Spleen (tissue), 13 donors: ENCODE measurements at places on chromosomes 3 and 15.

- no peak for DNase-seq
Observed at GRCh38 chr3:177278016-177278415, 80.7 kb upstream of the TBL1XR1 start.

- DNase-seq = no peak
Observed at GRCh38 chr3:7876741-7877297, 624.8 kb upstream of the LMCD1 start.

DNA sequence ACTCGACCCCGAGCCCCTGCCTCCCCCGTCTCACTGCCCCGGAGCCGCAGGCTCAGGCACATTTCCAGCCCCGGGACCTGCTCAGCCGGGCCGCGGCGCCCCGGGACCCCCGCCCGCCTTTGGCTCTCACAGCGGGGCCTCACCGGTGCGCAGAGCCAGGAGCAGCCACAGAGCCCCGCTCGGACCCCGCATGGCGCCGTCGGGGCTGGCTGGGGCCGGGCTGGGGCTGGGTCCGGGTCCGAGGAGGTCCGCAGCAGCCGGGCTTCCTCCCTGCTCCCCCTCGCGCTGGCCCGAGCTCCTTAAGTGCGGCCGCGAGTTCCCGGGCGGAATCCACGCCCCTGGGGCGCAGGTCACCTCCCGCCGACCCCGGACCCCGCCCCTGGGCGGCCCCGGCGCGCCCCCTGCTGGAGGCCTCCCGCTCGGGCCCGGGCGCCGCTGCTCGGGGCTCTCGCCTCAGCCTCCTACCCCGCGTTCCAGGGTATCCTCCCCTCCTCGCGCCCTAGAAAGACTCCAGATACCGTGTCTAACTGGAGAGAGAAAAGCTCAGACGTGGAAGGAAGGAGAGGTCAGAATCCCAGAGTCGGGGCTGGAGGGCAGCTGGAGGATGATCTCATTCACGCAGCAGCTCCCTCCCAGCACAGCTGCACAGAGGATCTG lies at the start of gene MELTF:
Gene MELTF (minus strand): TSS at position 307 of the 657 bp plus-strand sequence. CDS start 115 bp downstream, at position 192.
- peak; percentile 89 for DNase-seq

DNA sequence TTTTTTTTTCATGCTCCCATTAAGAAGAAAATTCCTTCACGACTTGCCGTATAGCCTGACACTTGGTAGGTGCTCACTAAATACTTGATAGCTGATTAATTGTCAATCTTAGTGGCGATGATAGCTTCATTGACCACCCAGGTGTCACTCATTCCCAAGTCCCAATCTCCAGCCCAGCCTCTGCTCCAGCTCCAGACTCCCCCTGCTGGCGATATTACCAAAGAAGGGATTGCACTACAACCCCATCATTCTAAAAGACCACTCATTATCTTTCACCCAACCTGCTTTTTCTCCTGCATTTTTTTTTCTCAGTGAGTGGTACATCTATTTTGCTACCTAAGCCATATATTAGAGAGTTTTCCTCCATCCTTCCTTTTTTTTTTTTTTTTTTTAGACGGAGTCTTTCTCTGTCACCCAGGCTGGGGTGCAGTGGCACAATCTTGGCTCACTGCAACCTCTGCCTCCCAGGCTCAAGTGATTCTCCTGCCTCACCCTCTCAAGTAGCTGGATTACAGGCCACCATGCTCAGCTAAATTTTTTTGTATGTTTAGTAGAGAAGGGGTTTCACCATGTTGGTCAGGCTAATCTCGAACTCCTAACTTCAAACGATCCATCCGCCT lies 19.5 kb upstream of the COMMD2 start:
- no peak for DNase-seq

GRCh38 chr3:66280304-66280703 lies 59.5 kb downstream of the SLC25A26 start:
- no peak for DNase-seq

GRCh38 chr3:134665243-134665642 lies 14.4 kb upstream of the KY start:
- no peak for DNase-seq

GRCh38 chr3:139518306-139518705 lies 21.2 kb downstream of the RBP1 start:
- no peak for DNase-seq

- DNase-seq = no peak
Observed at GRCh38 chr3:102304550-102304949, 130.3 kb upstream of the ZPLD1 start.

DNA sequence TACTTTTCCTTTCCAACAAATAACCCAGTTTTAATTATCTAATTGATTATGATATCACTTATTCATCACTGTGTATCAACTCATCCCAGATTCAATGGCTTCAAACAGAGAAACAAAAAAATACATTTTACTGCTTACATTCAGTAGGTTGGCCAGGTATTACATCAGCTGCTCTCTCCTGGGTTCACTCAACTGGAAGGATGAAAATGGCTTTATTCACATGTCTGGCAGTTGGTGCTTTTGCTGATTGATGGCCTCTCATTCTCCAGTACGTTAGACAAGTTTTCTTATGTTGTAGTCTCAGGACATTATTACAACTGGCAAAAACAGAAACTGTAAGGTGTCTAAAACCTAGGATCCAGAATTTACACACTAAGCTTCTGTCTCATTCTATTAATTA lies 811.0 kb upstream of the ALCAM start:
- no peak for DNase-seq

- no peak for DNase-seq
Observed at GRCh38 chr3:70261283-70261682, 51.2 kb downstream of the MDFIC2 start.

- no peak for DNase-seq
Observed at GRCh38 chr3:46110701-46111493, 83.6 kb upstream of the XCR1 start.

DNA sequence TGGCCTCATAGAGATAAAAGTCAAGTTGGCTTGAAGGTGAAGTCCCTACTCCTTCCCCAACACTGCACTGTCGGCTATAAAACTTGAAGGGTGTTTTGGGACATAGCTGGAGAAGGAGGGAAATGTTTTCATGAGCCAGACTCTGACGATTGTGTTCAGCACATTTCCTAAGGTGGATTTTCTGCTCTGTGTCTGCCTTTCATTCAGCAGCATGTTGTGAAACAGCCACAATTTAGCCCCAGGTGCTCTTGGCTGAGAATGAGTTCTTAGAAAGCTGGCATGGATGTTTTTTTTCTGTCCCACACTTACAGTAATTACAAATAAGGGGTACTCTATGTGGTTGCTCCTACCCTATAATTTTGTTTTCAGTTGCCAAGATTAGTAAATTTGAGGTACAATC lies 492.4 kb downstream of the MCTP2 start:
- no peak for DNase-seq

GRCh38 chr15:80844011-80844732 lies 65.0 kb downstream of the CEMIP start:
- no peak for DNase-seq

DNA sequence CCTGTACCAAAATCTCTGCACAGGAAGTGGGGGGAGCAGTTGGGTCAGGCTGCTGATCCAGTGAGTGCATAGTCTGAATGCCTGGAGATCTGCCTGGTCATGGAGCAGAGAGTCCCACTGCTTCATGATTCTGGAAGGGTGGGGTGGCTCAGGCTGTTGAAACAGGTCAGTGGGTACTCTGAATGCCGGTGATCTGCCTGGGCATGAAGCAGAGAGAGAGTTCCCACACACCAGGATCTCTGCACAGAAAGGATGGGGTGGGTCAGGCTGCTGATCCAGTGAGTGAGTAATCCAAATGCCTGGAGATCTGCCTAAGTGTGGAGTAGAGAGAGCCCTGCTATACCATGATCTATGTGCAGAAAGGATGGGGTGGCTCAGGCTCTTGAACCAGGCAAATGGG lies 16.1 kb upstream of the GCSAM start:
- DNase-seq = no peak

DNA sequence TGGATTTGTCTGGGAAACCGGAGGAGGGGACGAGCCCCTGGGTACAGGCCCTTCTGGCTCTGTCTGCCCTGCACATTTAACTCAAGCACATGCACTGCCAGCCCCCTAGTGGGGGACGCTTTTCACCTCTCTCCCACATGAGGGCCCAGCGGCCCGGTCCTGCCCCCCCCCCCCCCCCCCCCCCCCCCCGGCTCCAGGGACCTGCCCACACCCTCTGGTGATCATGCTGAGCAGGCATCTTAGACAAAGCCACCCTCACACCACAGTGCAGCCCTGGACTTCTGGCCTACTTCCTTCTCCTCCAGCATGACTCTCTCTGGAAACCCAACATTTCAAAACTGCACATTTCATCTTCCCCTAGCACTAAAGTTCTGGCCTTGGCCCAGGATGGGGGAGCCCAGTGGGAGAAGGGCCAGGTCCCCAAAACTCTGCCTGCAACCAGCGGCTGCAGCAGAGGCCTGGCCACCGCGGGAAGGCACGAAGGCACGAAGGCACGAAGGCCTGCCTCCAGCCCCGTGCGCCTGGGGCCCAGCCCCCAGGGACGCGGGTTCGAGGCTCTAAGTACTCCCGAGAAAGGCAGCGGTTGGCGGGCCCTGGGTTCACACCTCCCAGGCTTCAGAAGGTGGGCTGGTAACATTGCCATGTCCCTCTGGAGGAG lies 14.1 kb downstream of the KLF15 start:
- DNase-seq = peak; percentile 67
